Frontal cortex (tissue), 4 donors: ENCODE measurements at places on chromosomes 1 and 21. TPM values are rescaled to one million over a fixed set of nuclear protein-coding genes. Genes with fewer than 3 reads are reported as not detected.

GRCh38 chr1:56709995-56710394 is 64.9 kb downstream of the PRKAA2 start:
- DNase-seq, result no peak

- DNase-seq, result no peak
Observed at GRCh38 chr21:22710721-22711120, 1712.5 kb downstream of the NCAM2 start.

DNA sequence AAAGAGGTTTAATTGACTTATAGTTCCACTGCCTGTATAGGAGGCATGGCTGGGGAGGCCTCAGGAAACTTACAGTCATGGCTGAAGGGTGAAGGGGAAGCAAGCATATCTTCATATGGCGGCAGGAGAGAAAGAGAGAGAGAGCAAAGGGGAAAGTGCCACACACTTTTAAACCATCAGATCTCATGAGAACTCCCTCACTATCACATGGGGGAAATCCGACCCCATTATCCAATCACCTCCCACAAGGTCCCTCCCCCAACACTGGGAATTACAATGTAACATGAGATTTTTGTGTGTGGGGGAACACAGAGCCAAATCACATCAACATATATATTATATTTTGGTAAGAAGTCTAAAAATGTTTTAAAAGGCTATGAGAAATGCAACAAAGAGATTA is 27.2 kb downstream of the FABP3 start:
- no peak for DNase-seq

GRCh38 chr21:39537571-39537970 is 75.2 kb upstream of the B3GALT5 start:
- no peak for DNase-seq

- no peak for DNase-seq
Observed at GRCh38 chr1:59230622-59231021, 66.3 kb upstream of the FGGY start.

GRCh38 chr1:161223805-161224694 is 622 bp upstream of the APOA2 start:
- DNase-seq, result no peak

DNA sequence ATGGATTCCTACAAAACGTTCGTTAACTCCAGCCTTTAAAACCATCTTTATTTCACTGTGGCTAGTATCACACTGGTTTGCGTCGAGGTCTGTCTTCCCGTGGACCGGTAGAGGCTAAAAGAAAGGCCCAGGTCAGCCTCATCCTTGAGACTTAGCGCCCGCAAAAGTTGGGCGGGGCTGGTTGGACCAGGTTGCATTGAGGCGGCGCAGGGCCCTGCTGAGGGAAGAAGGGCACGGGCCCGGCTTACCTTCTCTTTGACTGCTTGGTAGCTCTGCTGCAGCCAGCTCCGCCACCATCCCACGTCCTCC is 455 bp downstream of the BSDC1 start:
- DNase-seq, result no peak

DNA sequence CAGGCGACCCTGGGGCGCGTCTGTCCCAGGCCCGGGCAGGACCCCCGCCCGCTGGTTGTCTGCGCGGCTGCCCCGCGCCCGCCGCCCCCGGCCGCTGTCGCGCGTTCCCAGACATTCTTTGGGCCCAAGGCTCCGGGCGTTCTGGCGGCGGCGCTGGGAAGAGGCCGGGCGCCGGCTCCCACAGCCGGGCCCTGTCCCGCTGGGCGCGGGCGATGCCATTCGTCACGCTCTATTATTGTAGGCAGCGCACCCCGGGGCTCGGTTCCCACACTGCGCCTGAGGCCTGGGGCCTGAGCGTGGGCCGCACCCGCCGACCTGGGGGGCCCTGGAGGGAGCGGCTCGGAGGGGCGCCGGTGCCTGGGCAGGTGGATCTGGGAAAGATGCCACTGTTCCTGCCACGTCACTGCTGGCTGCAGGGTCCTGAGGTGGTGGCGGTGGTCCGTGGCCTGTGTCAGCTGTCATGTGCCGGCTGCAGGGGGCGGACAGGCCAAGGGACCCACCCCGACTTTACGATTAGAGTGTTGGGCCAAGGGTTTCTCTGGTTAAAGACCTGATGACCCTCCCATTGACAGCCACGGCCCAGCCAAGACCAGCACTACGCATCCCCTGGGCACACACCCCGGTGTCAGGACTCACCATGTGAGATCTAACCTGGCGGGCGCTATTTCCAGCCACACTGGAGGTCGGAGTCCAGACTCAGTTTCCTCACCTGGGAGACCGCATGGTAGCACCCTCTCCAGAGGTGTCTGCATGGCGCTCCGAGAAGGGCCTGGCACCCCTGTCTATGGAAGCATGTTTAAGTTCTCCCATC is 55.1 kb upstream of the ADARB1 start:
- no peak for DNase-seq

DNA sequence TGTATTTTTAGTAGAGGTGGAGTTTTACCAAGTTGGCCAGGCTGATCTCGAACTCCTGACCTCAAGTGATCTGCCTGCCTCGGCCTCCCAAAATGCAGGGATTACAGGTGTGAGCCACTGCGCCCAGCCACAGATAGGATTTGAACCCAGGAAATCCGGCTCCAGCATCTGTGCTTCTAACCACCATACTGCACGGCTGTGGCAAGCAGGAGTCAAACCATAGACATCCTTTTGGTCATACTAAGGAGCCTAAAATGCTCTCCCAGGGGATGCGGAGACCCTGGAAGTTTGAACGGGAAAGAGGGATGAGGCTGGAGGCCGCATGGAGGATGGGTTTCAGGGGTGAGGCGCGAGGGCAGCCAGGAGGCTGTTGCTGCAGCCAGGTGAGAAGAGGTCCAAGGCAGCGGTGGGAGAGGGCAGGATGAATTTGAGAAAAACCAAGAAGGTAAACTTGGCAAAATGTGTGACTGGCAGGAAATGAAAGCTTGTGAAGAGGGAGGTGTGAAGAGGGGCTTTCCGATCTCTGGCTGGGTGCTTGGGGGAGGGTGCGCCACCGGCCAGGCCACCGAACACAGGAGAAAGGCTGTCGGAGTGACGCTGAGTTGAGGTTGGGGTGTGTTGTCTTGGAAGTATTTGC is 24.0 kb upstream of the CDK18 start:
- no peak for DNase-seq

GRCh38 chr1:13556224-13556764 is 27.3 kb upstream of the PDPN start:
- no peak for DNase-seq

DNA sequence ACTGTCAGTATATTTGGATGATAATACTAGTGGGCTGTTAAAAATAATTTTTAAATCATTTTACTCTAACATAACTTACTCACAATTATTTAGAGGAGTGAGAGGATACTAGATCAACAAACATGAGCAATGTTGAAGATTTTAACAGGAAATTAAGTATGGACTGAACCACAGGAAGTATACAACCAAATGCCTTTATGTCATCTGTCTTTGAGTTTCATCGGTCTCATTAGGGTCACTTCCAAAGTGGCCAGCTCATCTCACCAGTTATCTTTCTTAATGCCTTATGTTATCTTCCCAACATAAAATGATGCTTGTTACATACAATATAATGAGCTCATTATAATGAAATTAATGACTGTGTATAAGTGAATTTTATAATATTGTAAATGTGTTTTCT is 1.5 kb upstream of the RGS1 start:
- no peak for DNase-seq

- DNase-seq, result no peak
Observed at GRCh38 chr1:220298470-220299205, 26.4 kb upstream of the RAB3GAP2 start.

DNA sequence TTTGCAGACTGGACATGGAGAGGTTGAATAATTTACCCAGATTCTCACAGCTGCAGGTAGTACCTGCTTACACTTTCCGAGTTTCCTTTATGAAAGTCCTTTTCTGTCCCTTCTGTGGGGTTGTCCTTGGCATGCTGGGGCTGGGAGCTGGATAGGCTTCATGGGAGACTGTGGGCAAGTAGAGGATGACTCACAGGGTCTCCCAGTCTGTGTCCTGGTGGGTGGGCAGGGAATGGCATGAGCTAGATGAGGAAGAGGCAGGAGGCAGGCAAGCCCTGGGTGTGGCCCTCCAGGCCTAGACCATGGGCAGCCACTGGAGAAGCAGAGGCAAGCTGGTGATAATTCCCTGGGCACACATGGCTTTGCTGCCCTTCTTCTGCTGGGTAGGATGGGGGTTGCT is 80.6 kb downstream of the NAV1 start:
- DNase-seq, result no peak

DNA sequence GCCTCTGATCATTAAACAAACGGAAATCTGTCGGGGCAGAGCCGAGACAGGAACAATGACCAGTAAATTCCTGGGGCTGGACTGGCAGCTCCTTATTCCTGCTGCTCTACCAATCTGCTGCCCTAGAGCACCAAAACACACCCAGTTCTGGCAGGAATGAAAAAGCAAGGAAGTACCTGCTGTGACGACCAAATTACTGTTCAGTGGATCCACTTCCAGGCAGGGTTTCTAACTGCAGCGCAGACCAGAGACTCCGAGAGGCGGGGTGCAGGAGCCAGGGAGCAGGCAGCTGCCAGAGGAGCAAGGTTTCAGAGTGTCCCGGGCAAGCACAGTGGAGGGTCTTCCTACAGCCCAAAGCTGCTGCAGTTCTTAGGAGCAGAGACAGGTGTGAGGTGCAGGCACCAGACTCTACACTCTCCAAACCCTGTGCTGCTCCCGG is 32.4 kb downstream of the KANK4 start:
- DNase-seq, result no peak

GRCh38 chr1:54246116-54246721 is 46.3 kb downstream of the MRPL37 start:
- no peak for DNase-seq

DNA sequence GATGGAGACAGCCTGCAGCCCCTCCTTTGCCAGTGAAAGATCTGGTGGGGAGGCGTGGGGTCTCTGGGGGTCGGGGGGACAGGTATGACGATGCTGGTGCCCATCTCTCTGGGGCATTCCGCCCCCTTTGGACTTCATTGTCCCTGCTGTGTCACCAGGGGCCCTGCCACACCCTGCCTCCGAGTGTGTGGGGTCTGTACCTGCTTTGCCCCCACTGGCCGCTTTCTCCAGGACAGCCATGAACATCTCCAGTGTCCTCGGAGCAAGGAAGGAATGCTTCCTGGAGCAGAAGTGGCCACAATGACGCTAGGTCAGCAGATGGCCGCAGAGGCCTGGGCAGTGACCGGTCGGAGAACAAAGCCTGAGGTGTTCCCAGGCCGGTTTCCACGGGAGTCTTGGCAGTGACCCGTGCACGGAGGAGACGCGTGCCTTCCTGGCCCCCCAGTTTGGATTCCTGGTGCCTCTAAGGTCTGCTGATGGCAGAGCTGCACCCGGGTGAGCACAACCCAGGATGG is 18.6 kb upstream of the TRAPPC10 start:
- no peak for DNase-seq

DNA sequence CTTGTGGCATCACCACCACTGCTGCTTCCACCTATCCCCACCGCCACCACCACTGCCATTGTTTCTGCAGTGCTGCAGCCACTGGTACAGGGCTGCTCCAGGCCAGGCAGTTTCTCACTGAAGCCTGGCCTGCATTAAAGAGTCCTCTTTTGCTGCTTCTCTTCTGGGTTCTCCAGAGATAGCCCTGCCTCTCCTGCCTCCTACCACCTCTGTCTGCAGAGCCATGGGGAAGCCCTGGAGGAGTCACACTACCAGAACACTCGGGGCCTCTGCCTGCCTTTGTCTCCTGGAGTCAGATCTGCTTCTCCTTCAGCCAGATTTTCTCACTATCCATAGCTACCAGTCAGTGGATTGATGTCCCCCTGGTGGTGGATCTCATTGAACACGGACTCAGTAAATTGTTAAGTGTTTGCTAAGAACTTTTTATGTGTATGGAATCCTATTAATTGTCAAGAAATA is 37.7 kb upstream of the DDAH1 start:
- DNase-seq, result no peak

RERE gene
- total RNA-seq, result 1,626 TPM

SPRR5 gene
- not detected for total RNA-seq

GPX7 gene
- 29.3 TPM for total RNA-seq
